Activated naive CD4-positive, alpha-beta T cell (primary cell): ENCODE measurements at places on chromosomes 1 and 21.

- no peak for DNase-seq
Measured at GRCh38 chr1:2314273-2314802, 77.0 kb downstream of the MORN1 start.

GRCh38 chr21:17775431-17776126, 43.6 kb downstream of the C21orf91 start:
- no peak for DNase-seq

DNA sequence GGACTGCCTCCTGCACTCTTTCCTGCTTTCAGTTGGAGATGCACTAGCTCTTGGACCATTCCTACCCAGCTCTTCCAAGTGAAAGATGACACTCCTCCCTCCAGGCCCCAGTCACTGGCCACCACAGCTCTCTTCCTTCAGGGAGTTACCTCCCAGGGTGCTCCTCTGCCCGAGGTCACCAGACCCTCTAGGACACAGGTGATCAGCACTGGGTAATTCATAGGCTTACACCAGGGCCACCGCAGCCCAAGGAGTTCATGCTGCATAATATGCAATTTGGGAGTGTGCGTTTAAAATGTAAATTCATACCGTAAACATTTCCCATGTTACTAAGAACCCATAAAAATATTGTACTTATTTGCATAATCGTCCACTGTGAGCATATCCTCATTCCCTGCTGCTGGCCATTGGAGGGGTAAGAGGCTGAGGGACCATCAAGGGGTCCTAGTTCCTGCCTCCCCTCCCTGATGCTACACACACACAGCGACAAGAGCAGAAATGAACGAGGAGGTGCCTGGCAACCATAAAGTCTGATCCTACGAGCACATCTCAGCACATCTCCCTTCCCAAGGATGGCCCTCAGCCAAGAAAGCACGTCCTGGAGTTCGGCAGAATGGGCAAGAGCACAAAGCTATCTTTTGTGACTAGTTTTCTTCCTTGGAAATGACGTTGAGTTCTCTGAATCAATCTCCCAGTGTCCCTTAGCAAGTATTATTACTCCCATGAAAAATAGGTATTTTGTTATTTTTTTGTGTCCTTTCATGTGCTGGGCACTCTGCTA, 222.9 kb upstream of the RAB4A start:
- DNase-seq, result no peak

- DNase-seq, result no peak
Measured at GRCh38 chr1:101293461-101294051, 56.7 kb downstream of the S1PR1 start.

DNA sequence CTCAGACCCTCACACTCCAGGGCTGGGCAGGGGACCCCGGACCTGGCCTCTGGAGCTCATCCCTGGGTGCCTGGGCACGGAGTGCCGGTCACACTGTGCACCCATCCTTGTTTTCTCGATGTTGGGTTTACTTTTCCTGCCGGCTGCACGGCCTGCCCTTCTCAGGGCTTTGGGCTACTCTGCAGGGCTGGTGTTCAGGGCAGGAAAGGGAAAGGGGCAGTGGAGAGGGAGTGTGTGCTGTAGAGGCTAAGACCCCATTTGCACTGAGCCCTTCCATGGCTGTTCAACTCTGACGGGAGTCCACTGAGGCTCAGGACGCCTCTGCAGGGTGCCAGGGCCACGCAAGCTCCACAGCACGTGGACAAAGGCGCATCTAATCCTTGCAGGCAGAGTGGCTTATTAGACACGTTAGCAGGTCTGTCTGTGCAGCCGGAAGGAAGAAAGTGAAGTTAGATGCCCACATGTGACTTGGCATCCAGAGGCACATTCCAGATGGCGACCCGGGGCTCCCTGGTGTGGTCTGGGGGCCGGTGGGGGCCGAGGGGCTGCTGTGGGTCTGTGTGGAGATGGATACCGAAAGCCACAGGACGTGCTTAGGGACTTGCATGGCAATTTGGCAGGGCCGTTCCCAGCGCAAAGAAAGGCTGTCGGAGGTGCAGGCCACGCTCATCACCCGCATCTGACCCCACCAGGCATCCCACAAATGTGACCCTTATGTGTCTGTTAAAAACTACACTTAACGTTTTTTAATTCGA, 33.6 kb downstream of the COL18A1 start:
- no peak for DNase-seq

GRCh38 chr1:162631546-162632191, 595 bp upstream of the DDR2 start:
- no peak for DNase-seq

DNA sequence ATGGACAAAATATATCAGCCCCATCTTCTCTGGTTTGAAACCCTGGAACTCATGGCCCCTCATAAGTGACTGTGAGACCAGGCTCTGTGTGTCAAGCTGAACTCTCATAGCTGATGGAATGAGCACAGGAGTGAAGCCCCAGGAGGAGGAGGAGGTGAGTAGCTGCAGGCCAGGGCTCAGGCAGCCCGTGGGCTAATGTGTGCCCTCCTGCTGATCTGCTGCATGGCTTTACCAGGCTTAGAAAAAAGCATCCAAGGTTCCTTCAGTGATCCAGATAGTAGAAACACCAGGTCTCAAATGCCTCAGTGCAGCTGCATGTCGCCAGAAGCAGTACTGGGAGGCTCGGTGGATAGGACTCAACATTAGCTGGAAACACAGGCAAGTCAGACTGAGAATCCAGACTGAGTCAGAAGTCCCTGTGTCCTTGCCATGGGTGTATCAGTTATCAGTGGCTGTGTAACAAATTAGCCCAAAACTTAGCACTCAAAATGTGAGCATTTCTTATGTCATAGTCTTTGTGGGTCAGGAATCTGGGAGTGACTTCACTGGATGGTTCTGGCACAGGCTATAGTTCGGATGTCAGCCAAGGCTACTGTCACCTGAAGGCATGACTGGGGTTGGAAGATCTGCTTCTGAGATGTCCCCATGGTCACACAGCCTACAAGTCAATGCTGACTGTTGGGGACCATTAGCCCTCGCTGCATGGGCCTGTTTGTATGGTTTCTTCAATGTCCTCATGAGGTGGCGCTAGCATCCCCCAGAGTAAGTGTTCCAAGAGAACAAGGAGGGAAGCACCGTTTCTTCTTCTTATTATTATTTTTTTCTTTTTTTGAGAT, 255.4 kb upstream of the IRF2BP2 start:
- DNase-seq, result no peak

- DNase-seq, result no peak
Measured at GRCh38 chr21:26835714-26836265, 9.4 kb downstream of the ADAMTS1 start.

DNA sequence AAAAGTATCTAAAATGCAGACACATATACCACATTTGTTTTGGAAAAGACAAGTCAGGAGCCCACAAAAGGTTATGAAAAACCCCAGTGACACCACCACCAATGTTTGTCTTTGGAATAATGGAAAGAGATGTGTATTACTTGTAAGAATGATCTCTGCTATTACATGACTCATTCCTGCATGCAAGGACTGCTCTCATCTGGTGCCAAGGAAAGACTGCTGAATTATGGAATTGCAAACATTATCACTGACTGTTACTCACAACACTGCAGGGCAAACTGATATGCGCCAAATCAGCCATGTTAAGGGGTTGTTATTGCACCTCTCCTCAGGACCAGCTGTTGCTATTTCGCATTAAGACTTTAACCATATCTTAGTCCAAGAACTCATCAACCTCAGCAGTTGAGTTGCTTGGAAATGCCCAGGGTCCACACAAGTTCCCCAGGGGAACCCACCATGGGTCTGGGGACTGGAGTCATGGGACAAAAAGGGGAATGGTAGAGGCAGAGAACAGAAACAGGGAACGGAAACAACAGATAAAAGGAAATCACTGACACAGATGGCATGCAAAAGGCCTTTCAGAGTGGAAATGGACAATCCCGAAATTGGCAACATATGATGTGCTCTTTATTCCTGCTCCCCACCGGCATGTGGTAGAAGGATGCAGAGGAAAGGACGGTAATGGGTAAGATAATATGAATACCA, 34.4 kb downstream of the CAPZB start:
- DNase-seq, result no peak

GRCh38 chr1:174005032-174005431, 17.1 kb downstream of the RC3H1 start:
- DNase-seq, result no peak

DNA sequence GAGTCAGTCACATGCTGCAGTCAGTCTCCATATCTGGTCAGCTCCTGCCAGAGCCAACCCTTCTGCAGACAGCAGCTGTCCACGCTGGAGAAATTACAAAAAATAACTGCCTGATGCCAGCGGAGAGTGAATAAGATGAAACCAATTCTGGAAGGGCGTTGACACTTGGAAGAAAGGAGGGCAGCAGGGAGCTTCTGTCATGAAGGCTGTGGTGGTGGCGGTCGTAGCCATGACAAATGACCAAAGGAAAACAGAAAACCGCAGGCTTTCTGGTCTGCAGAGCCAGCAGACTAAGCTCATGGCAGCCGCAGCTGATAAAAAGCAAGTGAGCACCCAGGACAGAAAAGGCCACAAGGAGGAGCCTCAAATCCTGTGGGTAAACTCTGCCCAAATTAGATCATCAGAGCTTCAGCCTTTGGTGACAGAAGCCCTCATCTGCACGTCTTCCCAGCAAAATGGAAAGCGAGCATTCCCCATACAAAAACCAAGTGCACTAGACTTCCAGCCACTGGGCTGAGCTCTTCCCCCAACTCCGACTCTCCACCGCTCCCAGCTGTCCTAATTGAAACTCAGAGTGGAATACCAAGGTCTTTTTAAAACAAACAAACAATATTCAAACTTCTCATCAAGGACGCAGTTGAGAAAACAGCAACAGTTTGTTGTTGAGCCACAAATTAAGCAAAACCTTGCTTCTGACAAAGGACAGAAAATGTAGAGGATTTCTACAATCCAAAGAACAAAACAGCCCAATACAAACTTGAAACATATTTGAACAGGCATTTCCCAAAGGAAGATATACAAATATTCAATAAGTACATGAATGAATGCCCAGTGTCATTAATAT, 28.7 kb downstream of the RSPH1 start:
- no peak for DNase-seq

GRCh38 chr1:110477967-110478640, 27.2 kb downstream of the PROK1 start:
- no peak for DNase-seq

- no peak for DNase-seq
Measured at GRCh38 chr1:221611656-221612046, 130.2 kb downstream of the DUSP10 start.

- DNase-seq, result no peak
Measured at GRCh38 chr21:15130326-15130725, 65.5 kb upstream of the NRIP1 start.

DNA sequence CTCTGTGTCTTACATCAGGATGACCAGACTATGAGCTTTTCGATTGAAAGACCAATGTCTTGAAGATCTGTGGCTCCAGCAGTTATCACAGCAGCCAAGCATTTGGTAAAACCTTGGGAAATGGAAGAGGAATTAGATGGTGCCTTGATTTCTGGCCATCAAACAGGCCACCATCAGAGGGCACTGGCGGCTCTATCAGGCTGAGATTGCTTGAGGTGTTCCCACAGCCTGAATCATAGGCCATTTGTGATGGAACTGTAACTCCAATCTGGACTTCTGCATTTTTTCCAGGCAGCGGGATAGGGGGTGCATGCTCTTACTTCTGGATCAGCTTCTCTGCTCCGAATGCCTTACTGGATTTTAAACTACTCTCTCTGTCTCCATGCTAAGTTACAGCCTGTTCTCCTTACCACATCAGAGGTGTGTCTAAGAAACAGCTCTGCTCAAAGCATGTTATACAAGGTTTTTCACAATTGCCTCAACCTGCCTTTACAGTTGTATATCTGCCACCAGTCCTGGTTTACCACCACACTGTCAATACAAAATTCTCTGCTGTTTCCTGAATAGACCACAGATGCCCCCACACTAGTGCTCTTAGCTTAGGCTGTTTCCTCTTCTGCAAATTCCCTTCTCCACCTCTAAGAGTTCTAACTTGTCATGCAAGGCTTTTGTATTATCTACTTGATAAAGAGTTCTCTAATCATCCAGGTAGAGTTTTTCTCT, 180.9 kb downstream of the PTGER3 start:
- DNase-seq, result no peak

- no peak for DNase-seq
Measured at GRCh38 chr1:219354962-219355361, 181.3 kb downstream of the LYPLAL1 start.

DNA sequence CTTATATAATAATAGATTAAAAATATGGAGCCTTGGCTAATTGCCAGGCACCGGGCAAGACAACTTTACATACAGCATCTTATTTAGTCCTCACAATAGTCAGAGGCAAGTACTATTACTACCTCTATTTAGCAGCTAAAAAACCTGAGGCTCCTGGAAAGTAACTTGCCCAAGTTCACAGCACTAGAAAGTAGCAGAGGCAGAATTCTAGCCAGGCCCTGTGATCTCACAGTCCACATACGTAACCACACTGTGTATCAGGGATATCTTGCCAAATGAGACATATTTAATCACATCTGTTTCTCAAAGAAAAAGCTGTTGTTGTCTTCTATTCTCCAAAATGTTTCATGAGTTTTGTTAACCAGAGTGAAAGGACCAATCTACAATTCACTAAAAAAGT, 378.5 kb downstream of the PLPP3 start:
- no peak for DNase-seq

DNA sequence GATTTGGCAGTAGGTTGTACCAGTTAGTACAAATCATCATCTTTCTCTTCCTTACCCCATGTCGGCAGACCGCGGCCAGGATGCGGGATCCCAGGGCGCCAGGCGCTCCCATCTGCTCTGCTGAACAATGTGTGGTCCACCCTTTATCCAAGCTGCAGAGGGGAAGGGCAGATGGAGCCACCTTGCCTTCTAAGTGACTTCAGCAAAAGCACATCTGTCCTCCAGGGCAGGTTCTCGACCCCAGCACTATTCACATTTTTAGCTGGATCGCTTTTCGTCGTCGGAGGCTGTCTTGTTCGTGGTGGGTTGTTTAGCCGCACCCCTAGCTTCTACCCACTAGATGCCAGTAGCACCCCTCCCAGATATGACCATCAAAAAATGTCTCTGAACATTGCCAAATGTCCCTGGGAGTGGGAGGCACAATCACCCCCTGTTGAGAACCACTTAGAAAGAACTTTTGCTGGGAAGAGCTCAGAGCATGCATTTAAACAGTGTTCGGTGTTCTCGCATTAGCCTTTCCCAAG, 58.1 kb upstream of the SIM2 start:
- DNase-seq, result no peak

- DNase-seq, result no peak
Measured at GRCh38 chr1:223245983-223246382, 102.9 kb upstream of the TLR5 start.

DNA sequence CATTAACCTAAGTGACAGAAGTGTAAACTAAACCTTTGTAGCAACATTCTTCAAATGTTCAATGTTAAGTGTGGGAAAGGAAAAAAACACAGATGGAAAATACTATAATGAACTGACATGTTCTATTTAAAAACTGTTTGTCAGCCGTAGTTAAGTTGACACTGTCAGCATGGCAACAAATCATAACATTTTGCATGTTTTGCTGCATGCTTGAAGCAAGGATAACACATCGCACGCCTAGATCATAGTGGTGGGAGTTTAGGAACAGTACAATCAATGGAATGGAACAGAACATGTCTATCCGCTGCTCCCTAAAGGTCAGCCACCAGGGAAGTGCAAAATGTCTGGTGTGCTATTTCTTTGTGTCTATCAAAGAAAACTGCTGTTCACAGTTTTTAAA, 62.5 kb upstream of the ESRRG start:
- no peak for DNase-seq
